Lower leg skin (tissue), 4 donors: ENCODE measurements at places on chromosomes 6 and 20. TPM values are rescaled to one million over a fixed set of nuclear protein-coding genes. Genes with fewer than 3 reads are reported as not detected.
A peak's percentile ranks its signal among the peaks of the same experiment; 100 is the strongest.

TMEM242 gene
- 4.6 TPM for total RNA-seq

UBE2C gene
- total RNA-seq = 24.1 TPM

VGLL2 gene
- total RNA-seq = not detected

DNA sequence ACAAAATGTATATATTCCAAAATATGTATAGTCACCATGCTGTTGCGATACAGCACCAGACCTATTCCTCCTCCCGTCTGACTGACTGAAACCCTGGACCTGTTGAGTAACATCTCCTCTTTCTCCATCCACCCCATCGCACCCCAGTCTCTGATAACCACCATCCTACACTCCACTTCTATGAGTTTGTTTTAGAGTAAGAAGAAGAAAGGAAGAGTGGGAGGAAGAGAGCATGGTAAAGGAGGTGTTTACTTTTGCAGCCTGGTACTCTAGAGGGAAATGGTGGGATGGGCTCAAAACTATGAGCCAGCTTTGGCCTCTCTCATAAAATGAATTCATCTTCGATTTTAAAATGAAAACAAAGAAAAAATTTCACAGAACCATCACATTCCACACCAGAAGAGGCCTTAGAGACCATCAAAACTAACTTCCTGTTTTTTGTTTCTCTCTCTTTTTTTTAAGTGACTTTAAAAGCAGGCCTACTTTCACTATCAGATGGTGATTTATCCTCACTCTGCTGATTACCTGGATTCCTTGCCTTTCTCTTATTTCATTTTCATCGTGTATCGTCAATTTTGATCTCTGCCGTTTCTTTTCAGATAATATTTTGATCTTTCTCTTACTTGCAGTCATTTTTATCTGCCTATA is 16.8 kb upstream of the FUCA2 start:
- DNase-seq = no peak

SCRT2 gene
- total RNA-seq = not detected

GRCh38 chr6:47690791-47691190 is 7.6 kb upstream of the ADGRF4 start:
- no peak for DNase-seq

- peak; percentile 88 for DNase-seq
These were observed 46.9 kb downstream of the PDYN start for GRCh38 chr20:1946762-1947534.

- no peak for DNase-seq
These were observed 6.3 kb downstream of the ACOT8 start for GRCh38 chr20:45850926-45851325.

PAX1 gene
- total RNA-seq = not detected

GRCh38 chr20:33666293-33667244 is at the start of gene ACTL10:
Gene ACTL10 (plus strand): TSS chr20:33666943. CDS start chr20:33667498, 555 bp downstream.
- peak; percentile 97 for DNase-seq
